Right hindlimb (tissue), 1 donor: ENCODE measurements at places on chromosomes 1 and 21.

- no peak for DNase-seq
These were observed 7.1 kb upstream of the ITGB2 start for GRCh38 chr21:44927587-44928461.

GRCh38 chr1:62090016-62090415 lies 104.6 kb upstream of the L1TD1 start:
- no peak for DNase-seq

- no peak for DNase-seq
These were observed 246.7 kb downstream of the HLX start for GRCh38 chr1:221125976-221126375.

GRCh38 chr1:222375701-222376100 lies 172.2 kb downstream of the HHIPL2 start:
- no peak for DNase-seq

- DNase-seq = no peak
These were observed 75.0 kb downstream of the CD46 start for GRCh38 chr1:207826557-207827487.

- no peak for DNase-seq
These were observed 14.3 kb downstream of the PROX1 start for GRCh38 chr1:214002060-214002459.

GRCh38 chr1:170959385-170959784 lies 24.1 kb downstream of the MROH9 start:
- no peak for DNase-seq

- no peak for DNase-seq
These were observed 61.5 kb downstream of the ABL2 start for GRCh38 chr1:179167955-179168354.

DNA sequence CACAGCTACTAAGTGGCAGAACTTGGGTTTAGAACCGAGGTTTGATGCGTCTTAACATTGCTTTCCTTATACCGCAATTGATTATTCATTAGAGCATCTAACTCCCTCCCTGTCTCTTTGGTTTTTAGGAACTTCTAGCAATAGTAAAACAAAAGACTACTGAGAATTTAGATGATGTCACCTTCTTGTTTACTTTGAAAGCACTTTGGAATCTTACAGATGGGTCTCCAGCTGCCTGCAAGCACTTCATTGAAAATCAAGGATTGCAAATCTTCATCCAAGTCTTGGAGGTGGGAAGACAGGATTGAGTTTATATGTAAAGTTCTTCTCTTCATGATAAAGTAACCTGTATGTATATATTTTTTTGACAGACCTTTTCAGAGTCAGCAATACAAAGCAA lies 35.0 kb downstream of the ZYG11A start:
- no peak for DNase-seq

DNA sequence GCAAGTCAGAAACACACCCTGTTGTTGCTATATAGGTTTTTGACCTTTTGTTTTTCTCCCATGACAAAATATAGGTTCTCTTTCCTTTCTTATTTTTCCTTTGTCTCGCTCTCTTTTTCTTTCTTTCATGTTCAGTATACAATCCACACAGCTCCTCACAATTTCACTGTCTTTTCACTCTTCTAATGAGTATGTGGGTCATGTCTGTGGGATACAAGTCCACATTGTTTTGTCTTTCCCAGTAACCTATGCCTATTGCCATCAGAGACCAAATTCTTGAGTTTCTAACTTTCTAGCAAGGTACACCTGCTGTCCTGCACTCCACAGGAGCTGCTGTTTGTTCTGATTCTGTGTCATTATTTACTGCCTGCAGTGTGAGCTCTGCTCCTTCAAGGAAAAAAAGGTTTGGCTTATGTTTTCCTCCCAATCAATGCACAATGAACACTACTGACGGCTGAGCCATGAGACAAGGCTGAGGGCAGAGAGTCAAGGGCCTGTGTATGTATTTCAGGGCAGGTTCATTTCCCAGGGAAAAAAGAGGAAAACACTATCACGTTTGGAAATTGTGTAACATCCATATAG lies 453.8 kb downstream of the NEGR1 start:
- no peak for DNase-seq

GRCh38 chr1:114122941-114123618 lies 30.6 kb downstream of the SYT6 start:
- no peak for DNase-seq

GRCh38 chr1:3732434-3733093 lies 19.7 kb upstream of the CCDC27 start:
- no peak for DNase-seq

DNA sequence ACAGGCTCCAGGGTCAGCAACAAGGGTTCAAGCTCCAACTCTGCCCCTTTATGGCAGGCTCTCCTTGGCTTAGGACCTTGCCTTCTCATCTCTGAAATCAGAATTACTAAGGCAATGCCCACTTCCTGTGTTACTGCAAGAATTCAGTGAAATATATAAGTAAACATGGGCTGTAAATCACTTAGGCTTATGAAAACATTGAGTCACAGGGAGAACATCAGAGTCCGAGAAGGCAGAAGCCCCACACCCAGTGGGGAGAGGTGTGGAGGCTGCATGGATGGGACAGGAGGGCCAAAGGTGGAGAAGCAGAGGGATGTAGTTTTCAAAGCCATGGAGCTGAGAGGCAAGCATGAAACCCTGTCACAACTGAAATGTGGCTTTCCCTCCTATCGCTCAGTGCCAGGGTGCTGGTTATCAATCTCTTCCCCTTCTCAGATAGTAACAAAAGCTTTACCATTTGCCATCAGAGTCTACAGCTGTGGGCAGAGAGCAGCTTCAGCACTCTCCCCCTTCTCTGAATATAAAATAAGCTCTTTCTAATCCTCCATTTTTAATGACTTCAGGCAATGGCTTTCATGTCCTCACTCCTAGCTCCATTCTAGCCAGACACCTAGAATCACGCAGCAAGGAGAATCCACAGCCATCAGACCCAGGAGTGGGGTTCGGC lies 3.4 kb downstream of the RGS8 start:
- DNase-seq = no peak

DNA sequence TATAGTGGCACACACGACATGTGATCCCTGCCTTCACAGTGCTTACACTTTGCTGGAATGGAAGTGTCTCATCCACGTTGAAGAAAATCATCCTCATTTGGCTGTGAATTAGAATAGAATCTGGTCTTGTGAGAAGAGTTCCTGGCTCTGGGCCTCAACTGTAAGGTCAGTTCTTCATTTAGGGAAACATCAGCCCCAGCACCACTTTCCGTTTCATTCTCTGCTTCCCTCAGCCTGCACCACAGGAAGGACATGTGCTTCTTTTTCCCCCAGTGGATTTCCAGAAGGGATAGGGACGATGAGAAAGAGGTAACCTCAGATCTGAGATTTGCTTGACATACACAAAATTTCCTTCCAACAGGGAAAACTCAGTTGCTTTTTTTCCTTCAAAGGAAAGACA lies 3.7 kb upstream of the ALX3 start:
- no peak for DNase-seq

- DNase-seq = no peak
These were observed 19.3 kb upstream of the RCC2 start for GRCh38 chr1:17458794-17459193.

- DNase-seq = no peak
These were observed 54.9 kb upstream of the WASF2 start for GRCh38 chr1:27544834-27545233.

DNA sequence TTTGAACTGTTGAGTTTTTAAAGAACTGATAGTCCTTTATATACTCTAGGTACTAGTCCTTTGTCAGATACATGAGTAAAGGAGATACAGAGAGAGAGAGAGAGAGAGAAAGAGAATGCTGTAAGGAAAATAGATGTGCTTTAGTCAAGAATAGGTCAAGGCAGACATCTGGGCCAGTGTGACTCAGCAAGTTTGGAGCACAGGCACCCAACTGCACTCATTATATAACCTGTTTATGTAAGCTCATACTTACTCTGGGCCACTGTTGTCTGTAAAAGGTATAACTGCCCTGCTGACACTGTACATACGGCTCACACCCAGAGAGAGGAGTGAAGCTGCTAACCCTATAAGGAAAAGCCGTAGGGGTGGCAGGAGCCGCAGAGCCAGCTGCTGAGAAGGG lies 32.2 kb upstream of the AKT3 start:
- no peak for DNase-seq

- no peak for DNase-seq
These were observed 12.4 kb upstream of the KRTAP19-8 start for GRCh38 chr21:31050577-31051157.

DNA sequence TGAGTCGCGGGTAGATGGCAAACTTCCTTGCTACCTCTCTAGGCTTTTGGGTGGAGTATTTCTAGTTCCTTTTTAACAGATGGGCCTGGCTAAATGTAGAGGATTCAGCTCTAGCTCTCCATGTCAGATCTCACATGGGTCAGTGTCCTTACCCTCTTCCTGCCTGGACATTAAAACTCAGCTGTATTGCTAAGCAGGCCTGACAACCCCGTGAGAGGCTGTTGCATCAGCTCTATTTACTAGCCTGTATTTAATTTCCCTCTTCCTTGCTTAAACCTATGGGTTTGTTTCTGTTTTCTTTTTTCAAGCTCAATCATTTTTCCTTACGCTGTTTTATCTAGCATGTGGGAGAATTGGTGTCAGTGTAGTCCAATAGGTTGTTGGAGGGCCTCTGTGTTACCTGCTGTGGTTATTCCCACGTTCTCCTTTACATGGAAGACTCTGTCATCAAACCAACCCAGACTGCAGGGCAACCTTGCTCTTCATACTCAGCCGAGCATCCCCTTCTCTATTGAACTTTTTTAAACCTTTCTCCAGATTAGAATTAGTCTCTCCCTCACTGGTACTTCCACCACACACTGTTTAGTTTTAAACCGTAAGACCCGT lies 79.5 kb upstream of the BACH1 start:
- DNase-seq = no peak

- DNase-seq = no peak
These were observed 317.1 kb downstream of the DPYD start for GRCh38 chr1:97603776-97604175.

- no peak for DNase-seq
These were observed 5.1 kb downstream of the AGRN start for GRCh38 chr1:1024771-1025699.

- DNase-seq = no peak
These were observed 44.1 kb downstream of the ALPL start for GRCh38 chr1:21553116-21553926.

- no peak for DNase-seq
These were observed 67.2 kb downstream of the SLC35A3 start for GRCh38 chr1:100036718-100037655.

DNA sequence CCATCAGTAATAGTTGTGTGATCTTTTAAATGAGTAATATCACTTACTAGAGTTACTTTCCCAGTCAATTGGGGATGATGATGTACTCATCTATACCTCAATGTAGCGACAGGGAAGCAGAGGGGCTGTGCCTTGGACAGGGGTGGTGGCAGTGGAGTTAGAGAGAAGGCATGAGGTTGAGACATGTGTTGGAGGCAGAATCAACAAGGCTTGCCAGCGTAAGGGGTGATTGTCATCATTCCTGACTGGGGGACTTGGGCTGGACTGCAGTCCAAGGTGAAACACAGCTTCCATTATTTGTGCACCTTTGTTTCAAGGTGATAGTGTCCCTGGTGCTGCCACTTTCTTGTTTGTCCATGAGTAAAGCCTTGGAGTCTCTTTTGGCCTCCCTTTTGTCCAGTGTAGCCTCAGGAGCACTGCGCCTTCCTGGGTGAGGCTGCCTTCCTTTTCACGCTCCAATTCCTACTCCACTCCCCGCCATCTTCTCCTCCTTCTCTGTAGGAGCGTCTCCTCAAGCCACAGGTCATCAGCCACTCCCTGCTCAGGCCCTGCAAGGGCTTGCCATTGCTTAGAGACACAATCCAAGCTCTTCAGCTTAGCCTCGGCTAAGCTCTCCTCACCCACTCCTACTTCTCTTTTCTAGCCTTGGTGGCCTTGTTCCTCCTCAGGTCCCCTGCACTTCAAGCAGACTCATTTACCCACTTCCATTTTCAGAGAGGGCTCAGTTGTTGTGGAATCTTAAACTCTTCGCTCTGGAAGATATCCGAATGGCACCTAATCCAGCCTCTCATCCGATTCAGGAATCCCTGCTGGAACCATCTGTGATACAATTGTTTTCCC lies 77.6 kb upstream of the CD34 start:
- DNase-seq = no peak

DNA sequence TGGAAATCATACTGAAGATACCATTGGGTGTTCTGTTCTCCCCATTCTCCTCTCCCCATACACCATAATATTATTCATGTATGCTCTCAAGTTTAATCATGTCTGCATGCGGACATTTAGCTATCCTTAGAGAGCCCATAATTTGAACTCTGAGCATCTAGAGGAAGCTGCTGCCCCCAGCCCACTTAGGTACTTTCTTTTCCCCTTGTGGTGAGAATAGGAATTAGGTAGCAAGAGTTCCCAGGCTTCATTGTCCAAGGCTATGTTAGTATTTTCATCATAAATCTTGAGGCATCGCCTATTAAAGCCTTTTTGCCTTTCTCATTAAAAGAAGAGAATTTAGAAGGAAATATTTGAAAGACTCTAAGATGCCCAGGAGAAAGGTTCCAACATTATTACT lies 96.3 kb downstream of the ROR1 start:
- no peak for DNase-seq

- no peak for DNase-seq
These were observed 1.6 kb downstream of the SH3D21 start for GRCh38 chr1:36307601-36308330.

GRCh38 chr1:203601716-203602309 lies 24.8 kb upstream of the ATP2B4 start:
- DNase-seq = no peak

- DNase-seq = no peak
These were observed 10.7 kb upstream of the COL16A1 start for GRCh38 chr1:31714442-31715086.

- DNase-seq = no peak
These were observed 27.5 kb upstream of the COL9A2 start for GRCh38 chr1:40344597-40344996.

GRCh38 chr1:179879797-179880196 lies 2.2 kb upstream of the TOR1AIP2 start:
- no peak for DNase-seq

- no peak for DNase-seq
These were observed 49.9 kb downstream of the CCN1 start for GRCh38 chr1:85630493-85630892.

DNA sequence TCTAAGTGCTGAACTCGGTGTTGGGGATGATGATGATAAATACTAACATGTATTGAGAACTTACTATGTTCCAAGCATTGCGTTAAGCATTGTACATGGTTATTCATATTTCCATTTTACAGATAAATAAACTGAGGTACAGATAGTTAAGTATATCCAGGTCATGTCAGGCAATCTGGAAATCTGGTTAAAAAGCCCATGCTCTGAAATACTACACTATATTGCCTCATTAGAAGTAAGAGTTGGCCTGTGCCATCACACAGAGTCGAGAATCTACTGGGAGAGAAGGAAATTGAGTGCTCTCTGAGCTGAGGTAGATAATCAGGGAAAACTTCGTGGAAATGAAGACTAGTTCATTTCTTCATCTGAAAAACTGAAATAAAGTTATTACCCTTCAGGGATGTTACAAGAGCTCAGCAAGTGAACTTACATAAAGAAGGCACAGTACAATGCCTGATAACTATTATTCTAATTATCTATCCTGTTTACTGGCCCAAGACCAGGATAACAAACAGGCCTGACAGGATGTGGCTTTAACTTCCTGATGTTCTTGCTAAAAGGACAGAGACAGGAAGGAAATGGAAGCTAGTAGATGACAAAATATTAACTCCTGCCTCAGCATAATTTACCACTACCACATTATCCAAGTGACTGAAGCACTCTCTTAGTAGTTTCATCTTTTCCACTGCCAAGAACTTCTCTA lies 85.6 kb downstream of the EPS15 start:
- DNase-seq = no peak
